ENCODE measurements at places on chromosomes 5 and 9.

DNA sequence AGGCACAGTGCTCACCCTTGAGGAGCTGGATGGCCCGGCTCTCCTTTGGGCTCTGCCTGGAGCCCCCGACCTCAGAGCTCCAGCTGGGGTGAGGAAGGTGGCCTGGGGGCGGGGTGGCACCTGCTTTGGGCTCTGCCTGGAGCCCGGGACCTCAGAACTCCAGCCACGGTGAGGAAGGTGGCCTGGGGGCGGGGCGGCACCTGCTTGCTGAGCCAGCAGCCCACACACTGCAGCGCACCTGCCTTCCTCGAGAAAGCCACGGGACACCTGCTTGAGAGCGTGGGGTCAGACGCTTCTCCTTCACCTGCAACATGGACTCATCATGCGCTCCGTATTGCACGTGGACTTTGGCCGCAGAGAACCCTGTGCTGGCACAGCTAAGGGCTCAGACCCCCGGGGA lies 51.8 kb downstream of the IRX2 start:
- DNase-seq, result no peak

DNA sequence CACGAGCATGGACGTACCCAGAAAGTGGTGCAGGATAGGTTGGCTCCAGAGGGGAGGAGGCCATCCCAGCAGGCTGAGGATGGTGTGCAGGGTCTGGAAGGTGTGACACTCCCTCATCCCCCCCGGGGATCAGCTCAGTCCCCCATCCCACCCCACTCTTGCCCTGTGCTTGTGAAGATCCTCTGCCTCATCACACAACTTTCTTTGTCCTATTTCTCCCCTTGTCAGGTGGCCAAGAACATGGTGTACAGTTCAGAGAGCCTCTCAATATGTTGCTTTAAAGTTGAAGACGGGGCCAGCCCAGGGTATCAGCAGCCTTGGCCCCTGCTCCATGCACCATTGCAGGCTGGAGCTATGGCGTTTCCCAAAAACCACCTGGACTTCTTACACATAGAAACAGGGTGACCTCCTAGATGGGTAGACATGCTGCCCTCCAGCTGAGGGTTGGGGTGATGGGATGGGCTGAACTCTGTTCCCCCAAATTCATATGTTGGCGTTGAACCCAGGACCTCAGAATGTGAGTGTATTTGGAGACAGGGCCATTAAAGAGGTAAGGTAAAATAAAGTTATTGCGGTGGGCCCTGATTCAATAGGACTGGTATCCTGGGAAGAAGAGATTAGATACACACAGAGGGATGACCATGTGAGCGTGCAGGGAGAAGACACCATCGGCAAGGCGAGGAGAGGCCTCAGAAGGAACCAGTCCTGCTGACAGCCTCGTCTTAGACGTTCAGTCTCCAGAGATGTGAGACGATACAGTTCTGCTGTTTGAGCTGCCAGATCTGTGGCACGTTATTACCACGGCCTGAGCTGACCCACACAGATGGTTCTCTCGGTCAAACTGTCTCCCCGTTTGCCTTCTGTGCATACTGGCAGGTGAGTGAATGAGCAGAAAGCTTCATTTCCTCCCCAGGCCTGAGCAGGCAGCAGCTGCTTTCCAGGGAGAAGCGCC lies 272.5 kb downstream of the GADD45G start:
- no peak for DNase-seq

DNA sequence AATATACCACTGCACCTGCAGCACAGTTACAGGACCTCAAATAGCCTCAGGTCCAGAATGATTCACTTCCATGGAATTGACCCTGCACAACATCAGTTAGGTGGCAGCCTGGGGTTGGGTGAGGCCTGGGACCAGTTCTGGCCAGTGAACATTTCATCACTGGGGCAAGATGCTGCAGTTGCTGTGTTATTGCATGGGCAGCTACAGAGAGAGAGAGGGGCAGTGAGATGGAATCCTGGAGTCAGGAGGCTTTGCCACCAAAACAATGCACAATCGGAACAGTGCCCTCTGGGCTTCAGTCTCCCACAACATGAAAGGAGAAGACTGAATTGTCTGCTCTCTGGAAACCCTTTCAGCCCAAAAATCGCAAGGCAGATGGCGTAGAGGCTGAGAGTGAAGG lies 51.8 kb downstream of the SH3TC2 start:
- DNase-seq, result no peak

DNA sequence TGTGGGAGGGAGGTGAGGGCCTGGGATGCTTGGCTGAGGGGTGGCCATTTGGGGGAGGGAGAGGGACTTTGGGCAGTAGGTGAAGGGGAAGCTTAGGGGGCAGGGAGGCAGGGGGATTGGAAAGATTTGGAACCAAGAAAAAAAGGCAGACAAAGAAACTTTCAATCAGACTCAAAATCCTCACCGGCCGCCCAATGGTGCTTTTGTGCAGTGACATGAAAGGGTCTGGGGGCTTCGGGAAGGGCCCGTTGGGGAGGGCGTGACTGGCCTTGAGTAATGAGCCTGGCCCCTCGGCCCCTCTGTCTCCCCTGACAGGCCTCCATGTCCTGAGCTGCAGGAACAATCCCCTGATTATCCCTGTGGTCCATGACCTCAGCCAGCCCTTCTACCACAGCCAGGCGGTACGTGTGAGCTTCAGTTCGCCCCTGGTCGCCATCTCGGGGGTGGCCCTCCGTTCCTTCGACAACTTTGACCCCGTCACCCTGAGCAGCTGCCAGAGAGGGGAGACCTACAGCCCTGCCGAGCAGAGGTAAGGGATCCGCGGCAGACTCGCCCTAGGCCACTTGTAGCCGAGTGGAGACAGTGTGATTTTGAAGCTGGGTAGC lies 181.1 kb downstream of the PAPPA start:
- no peak for DNase-seq

DNA sequence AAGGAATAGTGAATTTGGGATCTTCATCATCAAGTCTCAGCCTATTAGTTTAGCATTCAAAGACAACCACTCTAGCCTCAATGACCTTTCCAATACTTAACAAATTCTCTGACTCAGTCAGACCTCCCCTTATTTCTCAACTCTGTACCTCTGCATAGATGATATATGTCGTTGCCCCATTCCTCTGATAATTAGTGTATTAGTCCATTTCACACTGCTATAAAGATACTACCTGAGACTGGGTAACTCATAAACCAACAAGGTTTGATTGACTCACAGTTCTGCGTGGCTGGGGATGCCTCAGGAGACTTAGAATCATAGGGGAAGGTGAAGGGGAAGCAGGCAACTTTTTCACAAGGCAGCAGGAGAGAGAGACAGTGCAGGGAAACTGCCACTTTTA lies 8.9 kb downstream of the MRPL22 start:
- DNase-seq, result no peak

DNA sequence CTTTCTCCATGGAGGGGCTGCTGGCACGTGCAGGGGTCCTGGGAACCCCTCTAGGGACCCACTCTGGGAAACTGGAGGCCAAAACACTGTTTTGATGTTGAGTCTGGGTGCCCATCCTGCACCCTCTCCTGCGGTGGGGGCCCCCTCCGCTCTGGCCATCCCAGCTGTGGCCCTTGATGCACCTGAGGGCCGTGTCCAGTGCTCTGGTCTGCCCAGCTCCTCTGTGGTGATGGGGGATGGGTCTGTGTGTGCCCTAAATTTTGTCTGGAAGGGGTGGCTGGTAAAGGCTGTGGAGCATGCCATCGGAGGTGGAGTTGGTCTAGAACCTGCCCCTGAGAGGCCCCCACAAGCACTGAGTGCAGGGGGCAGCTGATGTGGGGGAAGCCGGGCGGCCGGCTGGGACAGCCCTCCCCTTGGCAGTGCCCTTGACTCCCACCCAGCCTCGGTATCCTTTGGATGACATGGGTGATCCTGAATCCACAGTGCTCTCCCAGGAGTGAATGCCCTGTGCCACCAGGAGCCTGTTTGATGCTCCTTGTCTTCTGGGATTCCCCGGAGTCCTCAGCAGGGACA lies 26.3 kb downstream of the AHRR start:
- DNase-seq, result no peak

DNA sequence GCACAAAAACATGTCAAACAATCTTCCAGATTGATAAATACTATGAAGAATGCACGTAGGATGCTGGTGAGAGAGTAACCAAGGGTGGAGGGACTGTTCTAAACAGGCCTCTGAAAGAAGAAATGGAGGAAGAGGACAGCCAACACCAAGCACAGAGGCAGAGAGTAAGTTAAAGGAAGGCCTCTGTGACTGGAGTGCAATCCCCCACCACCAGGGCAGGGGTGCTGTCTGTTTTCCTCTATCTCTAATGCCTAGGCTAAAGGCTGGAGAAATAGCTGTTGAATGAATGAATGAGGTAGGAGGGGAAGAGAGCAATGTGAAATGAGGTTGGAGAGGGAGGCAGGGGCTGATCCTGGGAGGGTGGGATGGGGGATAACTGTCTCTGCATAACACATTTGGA lies 88.9 kb downstream of the ANKRD55 start:
- DNase-seq, result no peak

DNA sequence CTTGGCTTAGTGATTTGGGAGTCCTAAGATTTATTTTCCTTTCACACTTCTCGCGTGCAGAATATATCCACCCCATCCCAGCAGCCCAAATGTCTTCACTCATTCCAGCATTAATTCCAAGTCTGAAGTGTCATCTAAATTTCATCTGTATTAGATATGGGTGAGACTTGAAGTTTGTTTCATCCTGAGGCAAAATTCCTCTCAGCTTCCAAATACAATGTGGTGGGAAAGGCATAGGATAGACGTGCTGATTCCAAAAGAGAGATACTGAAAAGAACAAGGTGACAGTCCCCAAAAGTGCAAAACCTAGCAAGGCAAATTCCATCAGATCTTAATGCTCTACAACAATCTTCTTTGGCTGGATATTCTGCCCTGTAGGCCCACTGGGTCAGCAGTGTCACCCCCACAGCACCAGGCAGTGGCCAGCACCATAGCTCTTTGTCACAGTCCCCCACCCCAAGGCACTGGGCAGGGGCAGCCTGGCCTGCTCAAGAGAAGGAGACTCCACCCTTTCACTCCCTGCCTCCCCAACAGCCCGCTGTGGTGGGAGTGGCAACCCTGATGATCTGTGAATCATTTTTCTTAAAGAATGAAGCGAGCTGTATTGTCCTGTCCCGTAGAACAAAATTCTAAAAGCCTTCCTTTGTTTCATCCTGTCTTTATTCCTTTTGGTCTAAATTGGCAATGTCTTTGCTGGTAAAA lies 2.7 kb upstream of the ADAM19 start:
- no peak for DNase-seq

DNA sequence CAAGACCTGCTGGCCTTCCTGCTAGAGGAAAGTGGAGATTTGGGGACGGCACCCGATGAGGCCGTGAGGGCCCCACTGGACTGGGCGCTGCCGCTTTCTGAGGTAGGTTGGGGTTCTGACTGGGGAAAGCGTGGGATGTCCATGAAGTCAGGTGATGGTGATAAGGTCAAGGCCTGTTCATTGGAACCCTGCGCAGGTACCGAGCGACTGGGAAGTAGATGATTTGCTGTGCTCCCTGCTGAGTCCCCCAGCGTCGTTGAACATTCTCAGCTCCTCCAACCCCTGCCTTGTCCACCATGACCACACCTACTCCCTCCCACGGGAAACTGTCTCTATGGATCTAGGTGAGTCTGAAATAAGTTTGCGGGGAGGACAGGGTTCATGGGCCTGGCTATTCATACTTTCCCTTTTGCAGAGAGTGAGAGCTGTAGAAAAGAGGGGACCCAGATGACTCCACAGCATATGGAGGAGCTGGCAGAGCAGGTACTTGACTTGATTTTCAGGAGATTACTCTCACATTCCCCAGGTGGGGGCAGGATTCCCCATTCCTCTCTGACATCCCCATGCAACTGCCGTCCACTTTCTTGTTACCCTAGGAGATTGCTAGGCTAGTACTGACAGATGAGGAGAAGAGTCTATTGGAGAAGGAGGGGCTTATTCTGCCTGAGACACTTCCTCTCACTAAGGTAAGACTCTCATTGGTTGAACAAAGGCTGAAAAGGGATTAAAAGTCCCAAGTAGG lies 505 bp downstream of the CREB3 start:
- no peak for DNase-seq

DNA sequence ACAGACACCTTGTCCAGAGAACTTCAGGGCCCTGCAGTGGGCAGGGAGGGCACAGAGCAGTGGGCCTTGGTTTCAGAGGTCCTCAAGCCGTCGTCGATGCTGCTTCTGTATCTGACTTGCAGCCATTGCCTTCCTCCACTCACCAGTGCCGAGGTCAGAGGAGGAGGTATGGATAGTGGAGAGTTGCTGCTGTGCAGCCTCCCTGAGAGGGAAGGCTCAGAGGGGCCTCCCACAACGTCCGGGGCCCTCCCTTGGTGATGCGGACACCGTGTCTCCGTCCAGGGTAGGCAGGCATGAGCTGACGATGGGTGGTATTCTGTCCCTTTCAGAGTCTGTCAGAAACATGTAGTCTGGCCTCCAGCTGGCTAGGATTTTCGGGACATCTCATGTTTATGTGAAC lies 73.9 kb downstream of the MVB12B start:
- DNase-seq, result no peak

- no peak for DNase-seq
Measured at GRCh38 chr9:128998462-128998861, 29.7 kb downstream of the SH3GLB2 start.

DNA sequence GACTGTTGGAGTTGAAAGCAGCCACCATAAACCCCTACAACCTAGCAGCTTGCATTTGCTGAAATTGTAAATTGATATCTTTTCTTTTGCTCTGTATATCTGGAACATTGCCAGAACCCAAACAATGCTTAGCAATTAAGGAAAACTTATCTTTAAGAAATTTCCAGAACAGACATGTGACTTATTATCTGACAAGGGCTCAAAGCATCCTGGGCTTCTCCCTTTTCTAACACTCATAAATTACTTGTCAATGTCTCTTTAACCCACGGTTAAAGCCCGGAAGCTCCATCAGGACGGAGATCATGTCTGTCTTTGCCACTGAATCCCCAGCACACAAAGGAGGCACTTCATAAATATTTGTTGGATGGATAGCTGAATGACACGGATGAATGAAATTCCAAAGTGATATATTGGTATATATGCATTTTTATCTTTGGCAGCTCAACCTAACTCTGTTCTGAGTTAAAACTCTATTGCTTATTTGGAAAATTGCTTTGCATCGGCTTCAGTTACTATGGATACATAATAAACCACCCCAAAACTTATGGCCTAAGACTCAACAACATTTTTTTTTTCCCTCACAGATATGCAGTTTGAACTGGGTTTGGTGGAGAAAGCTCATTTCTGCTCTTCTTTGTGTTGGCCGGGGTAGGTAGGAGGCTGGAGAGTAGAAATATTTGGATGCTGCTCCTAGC lies 103.1 kb upstream of the CLINT1 start:
- no peak for DNase-seq

DNA sequence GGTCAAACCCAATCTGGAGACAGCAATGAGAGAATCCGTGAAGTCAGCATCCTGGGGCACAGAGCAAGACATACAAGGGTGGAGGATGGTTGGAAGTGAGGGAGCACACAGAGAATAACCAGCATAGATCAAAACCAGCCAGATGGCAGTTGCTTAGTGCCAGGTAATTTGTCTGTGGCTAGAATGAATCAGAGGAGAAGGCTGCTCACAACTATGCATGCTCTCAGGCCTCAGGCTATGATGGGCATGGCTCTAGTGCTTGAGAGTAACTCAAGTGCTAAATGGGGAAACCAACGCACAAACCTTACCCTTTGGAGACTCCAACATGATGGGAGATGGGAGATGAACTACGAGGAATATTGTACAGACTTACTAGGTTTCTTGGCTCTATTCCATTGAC lies 160.8 kb downstream of the DMRT2 start:
- no peak for DNase-seq
